ENCODE measurements at places on chromosomes 6 and 20.

DNA sequence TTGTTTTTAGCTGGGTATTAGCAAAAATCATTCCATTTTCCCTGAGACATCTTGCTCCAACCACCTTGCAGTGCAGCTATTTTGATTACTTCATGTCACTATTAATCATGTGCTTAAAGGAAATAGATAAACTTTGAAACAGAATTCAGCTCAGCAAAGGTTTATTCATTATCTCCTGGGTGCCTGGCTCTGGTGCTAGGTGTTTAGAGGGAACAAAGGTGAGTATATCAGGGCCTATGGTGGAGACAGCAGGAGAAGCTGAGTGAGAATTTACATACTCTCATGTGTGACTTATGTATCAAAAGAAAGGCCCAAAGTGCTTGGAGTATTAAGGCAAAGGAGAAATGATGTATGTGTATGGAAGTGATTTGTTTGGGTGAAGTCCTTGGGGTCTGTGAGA, 63.8 kb upstream of the BMP2 start:
- no peak for DNase-seq

DNA sequence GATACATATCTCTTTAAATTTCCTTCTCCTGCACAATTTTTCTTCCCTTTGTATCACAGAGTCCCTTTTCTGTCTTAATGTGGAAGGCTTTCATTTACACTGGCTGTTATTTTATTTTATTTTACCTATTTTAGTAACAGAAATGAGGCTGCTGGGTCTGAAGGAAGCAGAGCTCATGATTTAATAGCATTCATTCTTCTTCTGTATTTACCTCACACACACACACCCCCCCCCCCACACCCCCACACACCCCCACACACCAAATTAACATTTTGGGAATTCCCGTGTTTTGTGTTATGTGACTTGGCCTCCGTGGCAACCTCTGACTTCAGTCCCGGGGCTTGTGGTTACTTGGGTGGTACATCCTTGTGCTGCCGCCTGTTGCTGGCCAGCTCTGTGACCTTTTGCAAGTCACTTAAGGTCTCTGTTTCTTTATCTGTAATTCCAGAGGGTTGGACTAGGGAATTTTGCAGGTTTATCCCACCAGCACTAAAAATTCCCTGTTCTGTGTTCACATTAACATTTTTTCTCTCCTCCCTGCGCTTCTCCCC, 108.8 kb downstream of the TIAM2 start:
- no peak for DNase-seq

- peak; percentile 70 for DNase-seq
Measured at GRCh38 chr6:15763837-15764236, 101.0 kb upstream of the DTNBP1 start.

DNA sequence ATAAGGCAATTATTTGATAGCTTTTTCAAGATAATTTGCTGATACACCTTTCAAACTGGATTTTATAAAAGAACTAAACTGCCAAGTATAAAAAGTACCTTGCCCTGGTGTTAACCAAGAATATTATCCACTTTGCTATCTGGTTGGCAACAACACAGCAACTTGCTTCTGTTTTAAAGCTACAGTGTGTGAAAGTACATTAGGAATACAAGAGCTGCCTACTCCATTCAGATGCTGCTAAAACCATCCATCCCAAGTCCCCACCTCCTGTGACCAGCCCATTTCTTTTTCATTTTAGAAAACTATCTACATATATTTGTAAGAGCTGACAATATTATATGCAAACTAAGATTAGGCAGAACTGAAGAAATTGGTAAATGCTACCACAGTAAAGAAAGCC, 12.8 kb downstream of the CLDN20 start:
- DNase-seq: no peak

DNA sequence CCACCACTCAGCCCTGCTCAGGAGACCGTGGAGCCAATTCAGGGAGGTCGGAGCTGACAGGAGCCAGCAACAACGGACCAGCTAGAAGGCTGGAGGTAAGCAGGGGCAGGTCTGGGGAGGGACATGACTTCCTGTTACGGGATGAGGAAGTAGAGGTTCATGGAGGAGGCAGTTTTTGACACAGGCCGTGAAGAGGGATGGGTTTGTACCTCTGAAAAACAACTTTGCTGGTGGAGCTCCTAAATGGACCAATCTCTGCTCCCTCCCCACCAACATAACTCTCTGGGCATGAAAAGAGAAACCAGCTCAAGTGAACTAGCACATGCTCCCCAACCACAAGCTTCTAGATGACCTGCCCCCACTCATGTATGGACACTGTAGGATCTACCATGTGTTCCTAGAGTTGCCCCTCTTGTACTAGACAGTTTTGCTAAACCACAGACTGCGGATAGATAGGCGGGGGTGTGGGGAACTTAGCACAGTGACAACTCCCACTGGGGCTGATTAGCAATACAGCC, 31.4 kb downstream of the RALGAPA2 start:
- no peak for DNase-seq

DNA sequence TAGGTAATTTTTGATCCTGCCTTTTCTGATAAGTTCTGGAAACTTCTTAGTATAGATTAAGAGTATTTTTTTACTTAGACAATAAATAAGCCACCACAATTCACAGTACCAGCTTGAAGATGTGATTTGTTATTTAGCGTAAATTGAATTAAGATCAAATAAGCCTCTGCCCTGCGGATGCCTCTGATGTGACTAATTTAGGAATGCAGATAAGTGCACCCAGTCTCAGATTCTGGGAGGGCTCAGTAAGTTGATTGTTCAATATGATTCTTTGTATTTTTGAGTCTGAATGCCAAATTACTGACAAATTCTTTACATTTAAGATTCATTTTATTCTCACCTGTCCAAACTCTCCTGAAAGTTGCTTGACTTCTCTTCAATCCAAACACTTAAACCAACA, 147.5 kb downstream of the THBS2 start:
- no peak for DNase-seq

DNA sequence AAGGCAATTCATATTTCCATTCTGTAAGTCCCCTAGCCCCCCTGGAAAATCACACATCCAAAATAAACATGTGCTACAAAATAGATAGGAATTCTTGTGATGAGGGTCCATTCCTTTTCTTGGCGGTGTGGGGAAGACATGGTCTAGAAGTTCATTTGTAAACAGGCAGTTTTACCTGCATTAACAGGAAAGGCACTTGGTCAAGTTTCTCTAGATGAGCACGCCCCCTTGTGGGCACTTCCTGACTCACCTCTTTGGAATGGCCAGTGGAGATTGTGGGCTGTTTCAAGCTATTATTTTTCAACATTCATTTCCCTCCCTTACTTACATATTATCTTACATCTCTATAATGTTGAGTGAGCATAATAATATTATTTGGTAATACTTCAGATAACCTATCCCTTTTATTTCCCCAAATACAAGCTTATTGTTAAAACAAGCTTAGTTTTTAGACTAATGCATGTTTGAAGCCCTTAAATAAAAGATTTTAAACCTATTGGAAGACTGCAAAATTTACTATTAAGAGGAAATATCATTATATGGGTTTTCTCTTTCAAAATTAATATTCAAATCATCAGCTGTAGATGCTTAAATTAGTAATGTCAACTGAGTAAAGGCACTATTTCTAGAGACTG, 92.1 kb downstream of the TASP1 start:
- DNase-seq: peak; percentile 86

GRCh38 chr6:147310521-147310920, 106.3 kb downstream of the STXBP5 start:
- DNase-seq: no peak

GRCh38 chr20:48597521-48598302, 230.1 kb downstream of the PREX1 start:
- no peak for DNase-seq

GRCh38 chr6:134233180-134233955, 84.5 kb downstream of the SGK1 start:
- DNase-seq: no peak

- no peak for DNase-seq
Measured at GRCh38 chr6:72133324-72133723, 247.0 kb downstream of the RIMS1 start.

- no peak for DNase-seq
Measured at GRCh38 chr6:14713008-14713960, 532.6 kb upstream of the JARID2 start.

DNA sequence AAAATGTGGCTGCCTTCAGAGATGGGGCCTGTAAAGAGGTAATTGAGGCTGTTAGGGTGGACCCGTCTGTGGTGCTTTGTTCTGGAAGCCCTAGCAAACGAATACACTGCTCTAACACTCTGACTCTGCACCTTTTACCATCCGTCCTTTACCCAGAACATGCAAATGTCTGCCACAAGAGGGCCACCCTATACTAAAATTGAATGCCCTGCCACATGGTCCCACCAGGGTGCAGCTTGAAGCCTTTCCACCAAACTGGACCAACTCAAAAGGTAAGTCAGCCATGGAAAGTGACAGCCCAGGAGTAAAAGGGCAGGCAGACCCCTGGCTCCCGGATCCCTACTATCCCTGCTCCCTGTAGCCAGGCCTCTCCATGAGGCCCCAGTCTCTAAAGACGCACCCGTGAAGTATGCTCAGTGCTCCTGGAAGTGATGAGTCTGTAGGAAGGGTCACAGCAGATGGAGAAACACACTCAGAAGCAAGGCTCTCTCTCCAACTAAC, 5.8 kb upstream of the BFSP1 start:
- DNase-seq: peak; percentile 79

GRCh38 chr6:148118244-148118643, 224.4 kb upstream of the SASH1 start:
- DNase-seq: no peak

DNA sequence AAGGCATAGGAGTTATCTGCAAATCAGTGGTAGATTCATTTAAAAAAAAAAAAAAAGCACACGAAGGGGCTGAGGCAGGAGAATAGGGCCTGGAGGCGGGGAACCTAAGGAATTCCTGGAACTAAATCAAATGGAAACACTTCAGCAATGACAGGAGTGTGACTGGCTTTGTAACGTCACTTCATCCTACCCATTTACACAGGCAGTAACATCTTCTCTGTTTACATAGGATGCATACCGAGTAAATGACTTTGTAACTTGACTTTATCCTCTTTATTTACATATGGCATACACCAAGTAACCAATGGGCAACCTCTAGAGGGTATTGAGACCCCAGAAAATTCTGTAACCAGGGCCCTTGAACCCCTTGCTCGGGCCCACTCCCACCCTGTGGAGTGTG, 56.4 kb upstream of the IYD start:
- DNase-seq: no peak

DNA sequence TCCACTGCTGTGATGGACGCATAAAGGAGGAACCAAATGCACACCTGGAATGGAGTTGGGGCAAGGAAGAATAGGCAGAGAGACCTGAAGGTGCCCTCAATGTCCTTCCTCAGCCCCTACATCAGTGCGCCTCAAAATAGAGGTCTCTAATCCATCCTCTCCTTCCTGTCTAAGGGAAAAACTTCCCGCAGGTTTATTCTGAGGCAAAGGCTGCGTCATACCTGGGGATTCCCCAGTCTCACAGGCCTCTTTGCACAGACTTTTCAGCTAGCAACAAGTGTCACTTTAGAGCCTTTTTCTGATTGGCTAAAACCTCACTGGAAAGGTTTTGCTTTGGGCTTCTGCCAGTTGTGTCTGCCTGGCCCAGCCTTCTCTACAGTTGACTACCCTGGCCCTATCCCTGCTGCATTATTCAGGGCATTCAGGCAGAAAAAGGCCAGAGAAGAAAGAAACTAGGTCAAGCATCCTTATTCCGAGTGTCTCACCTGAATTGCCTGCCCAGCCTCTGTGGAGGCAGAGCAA, 1.8 kb upstream of the HLA-DQB1 start:
- DNase-seq: peak; percentile 45

GRCh38 chr6:97669191-97670031, 386.4 kb upstream of the MMS22L start:
- DNase-seq: no peak

DNA sequence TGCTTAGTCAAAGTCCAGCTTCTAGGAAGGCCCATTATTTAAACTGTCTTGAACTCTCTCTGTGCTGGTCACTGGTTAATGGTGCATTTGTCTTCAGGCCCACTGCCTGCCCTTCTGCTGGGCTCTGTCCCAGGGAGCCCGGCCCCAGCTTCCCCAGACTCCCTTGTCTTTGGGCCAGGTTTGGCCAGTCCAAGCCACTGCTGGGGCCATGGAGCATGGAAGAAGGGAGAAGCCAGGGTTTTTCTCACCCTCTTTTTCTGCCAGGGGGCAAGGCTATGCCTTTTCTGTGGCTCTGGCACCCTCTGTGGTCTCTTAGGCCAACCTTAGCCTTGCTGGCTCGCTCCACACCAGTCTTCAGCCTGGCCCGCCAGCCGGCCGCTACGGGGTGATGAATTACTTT, 390.0 kb upstream of the SULF2 start:
- no peak for DNase-seq

DNA sequence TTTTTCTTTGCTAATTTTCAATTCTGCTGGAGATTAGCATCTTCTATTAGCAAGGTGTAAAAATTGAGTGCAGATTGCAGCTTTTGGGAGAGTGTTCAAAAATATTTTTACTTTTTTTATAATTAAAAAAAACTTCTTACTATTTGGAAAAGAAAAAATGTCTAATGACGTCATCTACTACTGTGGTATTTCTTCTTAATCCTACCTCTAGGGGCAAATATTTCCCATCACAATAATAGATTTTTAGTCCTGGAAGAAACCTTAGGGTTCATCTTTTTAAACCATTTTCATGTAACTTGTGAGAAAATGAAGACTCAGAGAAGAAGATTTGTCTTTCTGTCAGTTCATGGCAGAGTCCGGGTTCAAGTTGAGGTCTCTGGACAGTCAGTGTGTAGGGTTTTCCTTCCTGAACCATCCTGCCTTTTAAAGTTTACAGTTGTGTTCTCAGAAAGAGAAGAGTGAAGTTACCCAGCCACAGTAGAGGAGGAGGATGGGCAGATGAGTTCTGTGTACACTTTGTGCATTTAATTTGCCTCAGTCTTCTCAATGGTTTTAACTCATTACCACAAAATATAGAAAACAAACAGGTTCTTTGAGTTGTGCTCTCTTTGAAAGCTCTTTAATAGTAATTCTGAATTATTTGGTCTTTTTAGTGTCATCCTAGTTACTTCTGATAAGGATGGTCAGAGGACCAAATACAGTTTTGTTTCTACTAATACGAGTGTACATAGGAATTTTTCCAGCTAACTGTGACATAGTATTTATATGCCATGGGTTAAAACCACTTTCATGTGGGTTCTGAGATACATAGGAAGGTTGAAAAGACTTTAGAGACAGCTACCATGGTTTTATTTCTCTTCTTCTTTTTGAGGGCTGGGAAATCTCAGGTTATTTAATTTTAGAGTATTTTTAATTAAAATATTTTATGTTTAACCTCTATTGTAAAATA, 184.7 kb downstream of the CDKAL1 start:
- no peak for DNase-seq
